Activated T-cell treated with anti-CD3 and anti-CD28 coated beads, Interleukin-2, amount 50 U/mL, for 72 hours (primary cell): ENCODE measurements at places on chromosomes 2 and 18. TPM values are rescaled to one million over a fixed set of nuclear protein-coding genes. Genes with fewer than 3 reads are reported as not detected.
A peak's percentile ranks its signal among the peaks of the same experiment; 100 is the strongest.

DNA sequence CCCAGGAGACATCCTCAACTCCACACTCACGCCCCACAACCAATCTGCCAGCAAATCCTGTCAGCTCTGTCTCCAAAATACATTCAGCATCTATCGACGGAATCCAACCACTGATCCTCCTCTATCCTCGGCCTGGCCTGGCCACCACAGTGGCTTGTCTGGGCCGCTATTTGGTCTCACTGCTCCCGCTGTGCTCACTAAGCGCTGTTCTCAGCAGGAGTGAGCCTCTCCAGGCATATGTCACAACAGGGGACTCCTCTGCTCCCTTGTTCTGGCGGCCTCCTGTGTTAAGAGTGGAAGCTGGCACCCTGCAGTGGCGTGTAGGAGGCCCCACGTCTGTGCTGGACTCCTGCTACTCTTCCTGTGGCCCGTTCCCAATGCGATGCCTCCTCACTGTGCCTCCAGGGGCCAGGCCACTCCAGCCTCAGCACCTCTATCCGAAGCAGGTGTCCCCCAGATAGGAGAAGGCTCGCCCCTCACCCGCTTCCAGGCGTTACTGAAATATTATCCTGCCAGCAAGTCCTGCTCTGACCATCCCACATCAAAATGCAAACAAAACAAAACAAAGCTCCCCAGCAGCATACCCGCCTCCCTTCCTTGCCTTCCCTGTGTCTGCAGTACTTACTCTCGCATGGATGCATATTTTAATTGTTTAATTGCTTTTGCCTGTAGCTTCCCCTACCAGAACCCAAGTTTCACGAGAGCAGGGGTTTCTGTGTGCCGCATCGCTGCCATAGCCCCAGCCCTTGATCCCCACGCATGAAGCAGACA lies 39.9 kb downstream of the CENPO start:
- DNase-seq: no peak

GRCh38 chr2:15836689-15837610 lies 103.4 kb upstream of the MYCN start:
- no peak for DNase-seq

GRCh38 chr2:133271105-133271504 lies 297.2 kb downstream of the NCKAP5 start:
- no peak for DNase-seq

DNA sequence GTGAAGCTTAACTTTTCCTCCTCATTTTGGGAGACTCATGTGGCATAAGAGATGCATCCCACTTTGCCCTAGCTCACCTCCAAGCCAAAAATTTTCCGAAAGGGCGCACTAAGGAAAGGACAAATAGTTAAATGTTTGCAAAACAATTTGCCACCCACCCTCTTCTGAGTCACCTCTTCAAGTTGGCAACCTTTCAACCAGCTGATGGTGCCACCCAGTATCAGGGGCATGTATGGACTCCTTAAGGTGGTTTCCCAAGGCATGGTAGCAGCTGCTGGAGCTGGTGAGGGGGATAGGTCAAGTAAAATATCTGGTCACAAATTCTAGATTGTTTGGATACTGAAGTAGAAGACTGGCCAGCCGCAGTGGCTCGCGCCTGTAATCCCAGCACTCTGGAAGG lies 17.2 kb upstream of the ITGAV start:
- no peak for DNase-seq

- DNase-seq: no peak
Measured at GRCh38 chr2:46350029-46350689, 53.0 kb downstream of the EPAS1 start.

DNA sequence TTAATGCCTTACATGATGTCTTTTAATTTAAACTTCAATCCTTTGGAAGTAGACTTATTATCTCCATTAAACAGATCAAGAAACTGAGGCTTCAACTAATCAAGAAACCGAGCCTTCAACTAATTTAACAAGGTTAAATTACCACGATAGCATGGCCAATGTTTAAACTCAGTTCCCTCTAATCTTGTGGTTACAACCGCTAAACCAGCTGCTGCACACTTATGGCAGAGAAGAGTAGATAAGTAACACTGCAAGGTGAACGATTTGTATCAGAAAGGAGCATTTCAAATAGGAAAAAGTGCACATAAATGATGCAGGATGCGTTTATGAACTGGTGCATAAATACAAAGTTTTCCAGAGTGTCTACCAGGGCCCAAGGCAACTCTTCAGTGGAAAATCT lies 144.6 kb upstream of the CAVIN2 start:
- DNase-seq: no peak

GRCh38 chr18:52869349-52869923 lies 529.4 kb downstream of the DCC start:
- DNase-seq: no peak

DNA sequence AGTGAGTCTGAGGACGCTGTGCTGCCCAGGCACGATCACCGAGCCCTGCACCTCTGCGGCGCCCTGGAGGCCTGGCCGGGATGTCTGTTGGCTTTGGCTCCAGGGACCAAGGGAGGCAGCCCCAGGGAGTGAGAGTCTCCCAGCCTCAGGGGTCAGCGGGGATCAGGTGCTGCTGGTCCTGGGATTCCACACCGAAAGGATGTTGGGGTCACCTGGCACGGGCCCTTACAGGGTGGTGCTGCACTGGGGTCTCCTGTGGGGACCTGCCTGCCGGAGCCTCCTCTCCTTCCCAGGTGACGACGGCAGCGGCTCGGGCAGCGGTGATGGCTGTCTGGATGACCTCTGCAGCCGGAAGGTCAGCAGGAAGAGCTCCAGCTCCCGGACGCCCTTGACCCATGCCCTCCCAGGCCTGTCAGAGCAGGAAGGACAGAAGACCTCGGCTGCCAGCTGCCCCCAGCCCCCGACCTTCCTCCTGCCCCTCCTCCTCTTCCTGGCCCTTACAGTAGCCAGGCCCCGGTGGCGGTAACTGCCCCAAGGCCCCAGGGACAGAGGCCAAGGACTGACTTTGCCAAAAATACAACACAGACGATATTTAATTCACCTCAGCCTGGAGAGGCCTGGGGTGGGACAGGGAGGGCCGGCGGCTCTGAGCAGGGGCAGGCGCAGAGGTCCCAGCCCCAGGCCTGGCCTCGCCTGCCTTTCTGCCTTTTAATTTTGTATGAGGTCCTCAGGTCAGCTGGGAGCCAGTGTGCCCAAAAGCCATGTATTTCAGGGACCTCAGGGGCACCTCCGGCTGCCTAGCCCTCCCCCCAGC lies 30.5 kb downstream of the GPC1 start:
- DNase-seq: no peak

DNA sequence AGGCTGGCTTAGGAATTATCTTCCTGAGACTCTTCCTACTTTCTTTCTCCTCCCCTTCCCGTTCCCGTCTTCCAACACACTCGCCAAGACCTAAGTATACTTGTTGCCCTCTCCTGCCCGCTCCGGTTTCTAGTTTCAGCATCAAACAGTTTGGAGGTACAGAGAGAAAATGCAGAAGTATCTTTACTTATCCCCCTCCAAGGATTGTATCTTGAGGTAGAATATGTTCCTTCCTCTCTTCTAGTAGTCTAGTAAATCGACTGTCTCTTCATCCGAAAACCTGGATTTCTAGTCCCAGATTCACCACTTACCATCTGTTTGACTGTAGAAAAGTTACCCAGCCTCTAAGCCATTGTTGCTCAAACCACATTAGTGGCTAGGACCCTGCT lies 755 bp downstream of the EIF4E2 start:
- no peak for DNase-seq

DNA sequence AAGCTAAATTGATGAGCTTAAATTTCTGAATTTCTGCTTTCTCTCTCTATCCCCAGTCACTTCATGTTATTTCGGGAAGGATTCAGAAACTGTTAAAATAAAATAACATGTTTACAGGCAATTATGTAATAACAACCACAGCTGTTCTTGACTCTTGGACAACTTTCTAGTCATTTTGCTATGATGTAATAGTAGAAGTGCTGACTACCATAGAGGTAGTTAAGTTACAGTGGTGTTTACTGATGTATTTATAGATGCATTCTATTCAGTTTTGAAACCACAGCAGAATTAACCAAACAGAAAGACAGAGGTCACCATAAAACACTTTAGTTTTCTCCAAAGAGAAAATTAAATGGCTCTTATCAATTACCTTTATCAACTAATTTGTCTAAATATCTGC lies 1292.0 kb upstream of the CHAC2 start:
- no peak for DNase-seq

GRCh38 chr18:31684279-31685096 lies at the start of gene B4GALT6:
TSS of gene B4GALT6 (minus strand) at chr18:31684581. CDS start at chr18:31684426, 155 bp downstream.
- DNase-seq: peak; percentile 49

GRCh38 chr18:48850822-48851598 lies 99.8 kb downstream of the SMAD7 start:
- DNase-seq: no peak

GRCh38 chr2:9170458-9171130 lies 36.0 kb upstream of the ASAP2 start:
- DNase-seq: no peak

DNA sequence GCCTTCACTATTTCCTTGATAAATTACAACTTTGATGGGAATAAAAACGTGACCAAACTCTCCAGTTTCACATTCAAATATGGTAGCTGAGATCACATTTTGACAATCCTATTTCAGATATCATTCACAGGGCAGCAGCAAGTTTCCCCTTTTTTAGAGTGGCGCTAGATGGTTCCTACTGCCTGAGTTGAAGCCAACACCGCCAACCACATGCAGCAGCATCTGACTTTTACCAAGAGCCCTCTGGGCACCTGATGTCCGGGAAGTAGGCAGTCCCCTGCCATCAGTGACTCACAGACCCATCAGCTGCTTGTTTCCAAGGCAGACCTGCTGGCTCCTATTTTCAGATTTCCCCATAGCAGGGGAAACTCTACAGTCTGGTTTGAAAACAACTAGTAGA lies 4.0 kb upstream of the MREG start:
- DNase-seq: peak; percentile 50

DNA sequence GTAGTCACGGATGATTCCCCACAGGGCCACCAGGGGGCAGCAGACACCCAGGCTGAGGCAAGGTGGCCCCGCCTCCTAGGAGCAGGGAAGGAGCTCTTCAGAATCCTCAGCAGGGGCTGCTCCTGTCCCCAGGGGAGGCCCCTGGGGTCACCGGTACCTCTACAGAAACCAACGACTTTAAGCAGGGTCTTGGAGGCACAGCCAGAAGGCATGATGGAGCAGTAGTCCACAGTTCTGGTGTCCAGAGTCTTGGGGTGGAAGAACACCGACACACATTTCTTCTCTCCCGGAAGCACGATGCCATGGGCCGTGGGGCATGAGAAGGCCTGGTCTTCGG lies 11.5 kb downstream of the CFAP65 start:
- peak; percentile 79 for DNase-seq

DNA sequence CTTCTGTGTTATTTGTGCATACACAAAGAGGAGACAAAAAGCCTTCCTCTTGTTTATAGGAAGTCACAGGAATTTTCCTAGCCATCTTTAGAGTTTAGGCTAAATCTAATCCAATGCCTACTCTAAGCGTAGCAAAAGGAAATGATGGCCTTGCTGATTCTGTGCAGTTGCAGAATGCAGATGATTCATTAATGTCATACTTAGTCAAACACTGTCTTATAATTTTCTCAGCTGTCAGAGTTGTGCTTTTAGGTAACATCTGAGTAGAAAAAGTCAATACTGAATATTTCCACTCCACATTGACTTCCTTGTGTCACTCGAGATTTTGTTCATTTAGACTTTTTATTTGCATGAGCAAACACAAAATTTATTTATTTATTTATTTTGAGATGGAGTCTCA lies 157.9 kb upstream of the FOSL2 start:
- DNase-seq: no peak

DNA sequence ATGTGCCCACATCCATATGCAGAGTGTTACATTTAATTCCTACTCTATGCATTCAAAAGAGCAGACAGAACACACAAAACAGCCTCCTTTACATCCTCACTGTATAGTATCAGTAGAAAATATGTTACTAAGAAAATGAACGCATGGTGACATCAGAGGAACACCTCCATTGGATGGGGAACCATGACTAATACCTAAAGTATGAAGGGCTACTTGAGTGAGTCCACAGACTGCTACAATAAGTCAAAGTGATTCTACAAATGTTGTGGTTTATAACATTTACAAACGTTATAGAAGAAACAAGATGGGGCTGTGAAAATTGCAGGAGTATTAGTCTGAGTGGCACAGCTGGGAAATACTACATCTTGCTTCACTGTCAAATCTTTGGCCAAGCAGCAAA lies 1830.9 kb upstream of the PIK3C3 start:
- DNase-seq: no peak

DNA sequence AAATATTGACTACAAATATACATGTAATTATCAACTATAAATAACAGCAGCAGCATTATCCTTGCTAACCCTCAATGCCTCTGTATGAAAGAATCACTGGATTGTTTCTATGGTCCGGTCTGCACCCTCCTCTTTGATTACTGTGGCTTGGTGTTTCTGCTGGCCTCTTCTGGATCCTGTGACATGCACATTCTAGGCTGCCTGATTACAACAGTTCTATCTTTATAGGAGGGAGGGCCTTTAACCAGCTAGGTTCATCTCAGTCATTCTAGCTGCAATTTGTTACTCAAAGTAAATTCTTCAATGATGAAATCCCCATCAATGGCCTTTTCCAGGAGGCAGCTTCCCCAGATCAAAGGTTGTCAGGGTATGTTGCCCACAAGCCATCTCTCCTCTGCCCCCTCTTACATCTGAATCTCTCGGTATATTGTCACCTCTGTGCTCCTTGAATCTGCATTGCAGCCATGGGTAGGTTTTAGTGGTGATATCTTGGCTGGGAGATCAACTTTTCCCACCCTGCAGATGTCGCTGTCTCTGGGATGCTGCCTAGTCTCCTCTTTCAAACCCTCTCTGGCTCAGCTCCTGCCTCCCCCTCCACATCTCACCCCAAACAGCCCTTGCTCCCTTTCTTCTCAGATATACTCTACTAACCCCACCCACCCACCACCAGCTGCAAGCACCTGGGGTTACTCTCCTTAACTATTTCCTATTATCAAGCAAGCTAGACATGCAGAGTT lies 106.2 kb upstream of the BZW1 start:
- DNase-seq: peak; percentile 24

DNA sequence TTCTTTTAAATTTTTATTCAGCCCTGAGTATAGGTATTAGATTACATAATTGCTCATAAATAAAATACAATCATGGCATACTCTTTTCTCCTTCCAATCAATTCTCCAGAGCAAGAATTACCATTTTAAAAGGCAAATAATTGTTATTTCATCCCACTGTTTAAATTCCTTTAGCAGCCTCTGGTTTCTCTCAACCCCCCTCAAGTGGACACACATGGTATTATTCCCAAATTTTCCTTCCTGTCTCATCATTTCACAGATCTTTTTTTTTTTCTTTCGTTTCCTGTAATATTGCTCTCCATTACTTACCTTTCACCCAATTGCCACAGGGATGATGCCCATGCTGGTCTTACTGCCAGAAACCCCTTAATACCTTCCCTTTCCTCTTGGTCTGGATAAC lies 385.2 kb downstream of the RIT2 start:
- DNase-seq: no peak

GRCh38 chr2:14220101-14220500 lies 412.4 kb upstream of the LRATD1 start:
- DNase-seq: no peak

The SERPINB13 gene
- total RNA-seq: not detected

The RELCH gene
- 21.8 TPM for total RNA-seq

The ST6GAL2 gene
- total RNA-seq: not detected

The SLC9A4 gene
- total RNA-seq: 0.14 TPM

The RNF25 gene
- total RNA-seq: 24.5 TPM

The RUFY4 gene
- total RNA-seq: 0.84 TPM
